SK-N-DZ (cell line): ENCODE measurements at places on chromosomes 5 and 9.

- DNase-seq = no peak
Observed at GRCh38 chr5:180323941-180324600, 29.1 kb downstream of the GFPT2 start.

DNA sequence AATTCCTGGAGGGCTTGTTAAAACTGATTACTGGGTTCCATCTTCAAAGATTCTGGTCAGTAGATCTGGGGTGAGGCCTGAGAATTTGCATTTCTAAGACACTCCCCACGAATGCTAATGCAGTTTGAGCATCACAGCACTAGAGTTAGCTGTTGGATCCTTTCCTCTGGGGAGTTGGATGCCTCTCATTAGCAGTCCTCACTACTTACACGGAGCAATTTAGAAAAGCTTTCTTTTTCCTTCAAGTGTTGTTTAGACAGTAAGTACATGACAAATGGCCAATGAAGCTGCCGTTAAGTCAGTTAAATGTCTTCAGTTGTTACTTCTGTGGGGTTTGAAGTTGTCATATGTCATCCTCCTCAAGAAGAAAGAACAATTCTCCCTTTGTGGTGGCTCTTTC lies 74.9 kb upstream of the HMHB1 start:
- DNase-seq = no peak

GRCh38 chr5:178940569-178941360 lies at the start of gene ZNF454:
ZNF454 (plus strand) TSS chr5:178941198; CDS start chr5:178942792, 1,594 bp downstream.
- DNase-seq = peak; percentile 95

GRCh38 chr5:38582293-38582974 lies 26.0 kb upstream of the LIFR start:
- no peak for DNase-seq

- DNase-seq = no peak
Observed at GRCh38 chr5:107208867-107209266, 461.9 kb downstream of the EFNA5 start.

DNA sequence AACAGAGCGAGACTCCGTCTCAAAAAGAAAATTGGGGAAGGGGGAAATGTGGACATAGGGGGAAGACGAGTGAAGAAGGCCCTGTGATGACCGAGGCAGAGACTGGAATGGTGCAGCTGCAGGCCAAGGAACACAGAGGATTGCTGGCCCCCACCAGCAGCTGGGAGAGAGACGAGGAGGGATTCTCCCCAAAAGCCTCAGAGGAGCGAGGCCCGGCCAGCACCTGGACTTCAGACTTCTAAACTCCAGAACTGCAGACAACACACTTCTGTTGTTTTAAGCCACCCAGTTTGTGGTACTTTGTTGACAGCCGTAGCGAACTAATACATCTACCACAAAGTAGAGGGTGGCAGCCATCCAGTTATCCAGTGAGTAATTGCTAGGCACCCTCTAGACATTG lies 124.6 kb downstream of the ATPSCKMT start:
- DNase-seq = no peak

DNA sequence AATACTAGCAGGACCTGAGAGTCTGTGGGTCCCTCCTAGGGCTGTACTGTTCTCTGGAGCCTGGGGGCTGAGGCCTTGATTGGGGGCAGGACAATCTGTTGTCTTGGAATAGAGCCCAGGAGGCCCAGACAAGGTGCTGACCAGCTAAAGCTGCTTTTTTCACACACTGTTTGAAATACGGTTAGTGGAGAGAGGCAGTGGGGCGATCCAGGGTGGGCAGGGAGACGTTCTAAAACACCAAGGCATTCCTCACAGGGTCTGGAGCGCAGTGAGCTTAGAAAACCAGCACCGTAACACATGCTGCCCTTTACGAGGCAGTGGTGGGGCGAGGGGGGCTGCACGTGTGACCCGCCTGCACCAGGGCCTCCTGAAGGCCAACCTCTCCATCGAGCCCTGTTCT lies 55.1 kb downstream of the EHMT1 start:
- DNase-seq = no peak

- DNase-seq = no peak
Observed at GRCh38 chr5:111261610-111262009, 37.4 kb downstream of the CAMK4 start.

GRCh38 chr5:146669656-146670055 lies 153.7 kb upstream of the GPR151 start:
- DNase-seq = no peak

GRCh38 chr9:29691758-29692407 lies 2118.6 kb upstream of the C9orf72 start:
- peak; percentile 53 for DNase-seq

- peak; percentile 78 for DNase-seq
Observed at GRCh38 chr5:180868960-180869359, 7.9 kb upstream of the ZFP62 start.

DNA sequence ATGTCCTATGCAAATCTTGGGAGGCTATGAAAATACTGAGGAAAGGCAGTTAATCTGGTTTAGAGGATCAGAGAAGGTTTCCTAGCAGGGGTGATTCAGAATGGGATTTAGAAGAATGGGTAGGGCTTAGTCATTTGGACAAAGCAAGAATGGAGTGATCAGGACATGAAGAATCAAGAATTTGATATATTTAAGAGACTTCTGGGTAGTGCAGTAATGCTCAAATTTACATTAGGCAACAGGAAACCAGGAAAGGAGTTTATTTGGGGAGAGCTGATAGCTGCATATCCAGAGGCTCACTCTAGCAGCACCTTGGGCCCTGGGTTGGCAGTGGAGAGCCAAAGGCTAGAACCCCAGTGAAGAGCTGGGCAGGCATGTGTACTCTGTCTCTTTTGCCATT lies 78.9 kb upstream of the PAPPA start:
- no peak for DNase-seq

DNA sequence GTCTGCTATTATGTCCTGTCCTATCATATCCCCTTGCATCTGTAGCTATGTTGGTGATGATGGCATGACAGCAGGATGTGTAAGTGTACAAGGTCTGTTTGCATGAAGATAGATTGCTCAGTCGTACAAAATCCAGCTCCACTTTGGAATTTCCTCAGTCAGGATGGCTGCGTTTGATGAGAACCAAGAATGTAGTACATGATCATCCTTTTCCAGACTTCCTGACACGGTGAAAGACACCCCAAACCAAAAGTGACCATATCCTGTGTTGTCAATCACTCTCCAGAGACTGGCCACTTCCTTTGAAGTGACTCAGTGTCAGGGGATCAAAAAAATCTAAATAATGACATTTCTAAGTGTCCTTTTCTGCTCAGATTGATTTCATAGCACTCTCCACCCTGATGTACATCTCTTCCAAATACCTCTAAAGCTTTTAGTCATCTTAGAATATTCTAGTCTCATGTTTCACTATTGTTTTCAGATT lies 213.4 kb downstream of the PLK2 start:
- no peak for DNase-seq

DNA sequence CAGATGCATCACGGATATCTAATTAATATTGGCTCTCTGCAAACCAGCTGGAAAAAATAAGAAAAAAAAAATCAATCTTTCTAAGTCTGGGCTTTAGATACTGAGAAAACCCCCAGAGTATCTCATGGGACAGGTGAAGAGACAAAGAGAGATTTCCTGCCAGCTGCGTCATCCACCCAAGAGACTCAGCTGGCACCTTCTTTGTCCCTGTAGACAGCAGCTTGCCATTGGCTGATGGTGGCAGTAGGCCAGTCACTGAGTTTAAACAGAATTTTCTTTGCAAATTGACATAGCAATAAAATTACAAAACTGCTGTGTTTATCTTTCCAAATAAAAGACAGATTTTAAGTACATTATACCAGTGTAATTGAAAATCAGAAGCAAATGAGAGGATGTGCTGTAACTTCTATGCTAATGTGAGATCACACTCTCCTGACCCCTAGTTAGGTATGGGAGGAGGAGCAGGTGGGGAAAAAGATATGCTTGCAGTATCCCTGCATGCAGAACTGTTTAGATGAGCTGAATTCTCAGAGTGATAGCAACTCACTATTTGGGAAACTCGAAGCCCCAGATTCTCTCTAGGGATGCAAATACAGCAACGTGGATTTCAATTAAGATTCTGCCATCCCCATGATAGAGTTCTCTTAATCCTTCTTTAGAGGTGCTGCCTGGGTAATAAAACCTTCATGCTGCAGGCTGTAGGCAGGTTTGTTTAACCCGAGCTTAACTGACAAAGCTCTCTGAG lies 72.2 kb downstream of the NMUR2 start:
- DNase-seq = no peak

GRCh38 chr5:160969645-160970044 lies 117.6 kb upstream of the ATP10B start:
- DNase-seq = no peak

GRCh38 chr9:92294297-92294676 lies 790 bp upstream of the IARS1 start:
- peak; percentile 30 for DNase-seq

DNA sequence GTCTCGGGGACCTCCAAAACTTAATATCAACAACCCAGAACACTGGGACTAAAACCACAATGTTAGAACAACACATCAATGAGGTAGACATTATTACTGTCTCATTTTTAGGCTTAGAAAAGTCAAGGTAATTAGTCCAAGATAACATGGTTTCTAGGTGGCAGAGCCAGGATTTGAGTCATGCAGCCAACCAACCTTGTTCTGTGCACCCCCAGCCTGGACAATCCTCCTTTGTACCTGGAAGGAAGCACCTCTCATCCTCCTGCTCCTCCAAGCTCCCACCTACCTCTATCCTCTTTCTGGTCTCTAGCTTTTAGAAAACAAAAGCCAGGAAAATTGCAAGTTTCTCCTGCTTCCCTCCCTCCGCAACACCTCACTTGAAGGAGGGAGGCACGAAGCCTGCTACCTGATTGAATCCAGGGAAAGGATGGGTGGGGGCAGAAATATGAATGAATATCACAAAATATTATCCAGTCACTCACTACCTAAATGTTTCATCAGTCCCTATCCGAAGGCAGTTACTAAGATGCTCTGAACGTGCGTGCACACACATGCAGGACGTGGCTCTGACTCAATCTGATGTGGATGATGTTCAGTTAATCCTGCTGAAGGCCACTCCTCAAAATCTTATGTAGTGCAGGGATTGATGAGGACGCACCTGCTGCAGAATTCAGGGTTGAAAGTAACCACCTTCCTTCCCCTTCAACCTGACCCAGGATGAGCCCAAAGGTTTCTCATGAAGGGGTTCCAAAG lies 26.3 kb upstream of the TTC1 start:
- no peak for DNase-seq

DNA sequence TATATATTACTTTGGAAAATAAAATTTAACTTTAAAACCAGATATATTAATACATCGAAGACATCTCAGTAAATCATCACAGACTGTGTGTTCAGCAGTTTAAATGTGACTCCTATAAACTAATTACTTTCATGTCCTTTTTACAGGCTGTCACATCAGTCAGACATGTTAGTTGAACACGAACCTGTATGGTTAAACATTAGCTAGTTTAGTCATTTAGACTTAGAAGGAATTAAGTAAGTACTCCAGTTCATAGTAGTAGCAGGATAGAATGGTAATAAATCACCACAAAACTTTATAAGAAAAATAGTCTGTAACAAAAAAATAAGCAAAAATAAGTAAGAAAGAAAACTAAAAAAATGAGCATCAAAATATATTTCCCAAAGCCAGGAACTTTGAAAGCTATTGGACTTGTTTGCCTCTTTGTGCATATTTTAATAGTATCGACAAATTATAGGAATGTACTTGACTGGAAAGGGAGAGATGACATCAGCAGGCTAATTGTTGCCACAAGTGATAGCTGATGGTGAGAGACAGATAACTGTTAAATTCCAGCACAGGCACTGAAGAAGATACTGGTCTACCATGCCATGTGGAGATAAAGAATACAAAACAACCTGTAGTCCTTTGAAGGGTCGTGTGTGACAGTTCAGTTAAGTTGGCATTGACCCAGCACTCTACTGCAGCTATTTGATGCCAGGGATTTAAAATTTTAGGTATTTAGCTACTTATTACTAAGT lies 83.9 kb downstream of the RIC1 start:
- DNase-seq = no peak

- DNase-seq = no peak
Observed at GRCh38 chr9:69136779-69137178, 37.3 kb upstream of the TJP2 start.

DNA sequence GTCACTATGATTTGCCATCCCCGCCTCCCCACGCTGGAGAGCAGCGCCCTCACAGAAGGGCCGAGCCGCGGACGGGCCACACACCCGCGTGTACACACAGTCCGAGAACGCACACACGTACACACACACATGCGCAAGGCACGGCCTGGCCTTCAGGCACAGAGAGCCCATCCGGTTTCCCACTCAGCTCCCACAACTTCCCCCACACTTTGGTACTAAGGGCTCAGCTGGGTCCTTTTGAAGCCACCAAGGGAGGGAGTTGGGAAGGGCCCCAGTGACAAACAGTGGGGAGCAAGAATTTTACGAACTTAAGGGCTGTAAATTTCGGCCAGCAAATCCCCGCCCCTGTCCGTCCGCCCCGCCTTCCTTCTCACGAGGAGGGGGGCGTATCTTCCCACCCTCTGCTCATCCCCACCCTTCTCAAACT lies 133.3 kb upstream of the HAND1 start:
- DNase-seq = no peak

GRCh38 chr5:66860199-66860975 lies 264.2 kb downstream of the MAST4 start:
- DNase-seq = no peak

DNA sequence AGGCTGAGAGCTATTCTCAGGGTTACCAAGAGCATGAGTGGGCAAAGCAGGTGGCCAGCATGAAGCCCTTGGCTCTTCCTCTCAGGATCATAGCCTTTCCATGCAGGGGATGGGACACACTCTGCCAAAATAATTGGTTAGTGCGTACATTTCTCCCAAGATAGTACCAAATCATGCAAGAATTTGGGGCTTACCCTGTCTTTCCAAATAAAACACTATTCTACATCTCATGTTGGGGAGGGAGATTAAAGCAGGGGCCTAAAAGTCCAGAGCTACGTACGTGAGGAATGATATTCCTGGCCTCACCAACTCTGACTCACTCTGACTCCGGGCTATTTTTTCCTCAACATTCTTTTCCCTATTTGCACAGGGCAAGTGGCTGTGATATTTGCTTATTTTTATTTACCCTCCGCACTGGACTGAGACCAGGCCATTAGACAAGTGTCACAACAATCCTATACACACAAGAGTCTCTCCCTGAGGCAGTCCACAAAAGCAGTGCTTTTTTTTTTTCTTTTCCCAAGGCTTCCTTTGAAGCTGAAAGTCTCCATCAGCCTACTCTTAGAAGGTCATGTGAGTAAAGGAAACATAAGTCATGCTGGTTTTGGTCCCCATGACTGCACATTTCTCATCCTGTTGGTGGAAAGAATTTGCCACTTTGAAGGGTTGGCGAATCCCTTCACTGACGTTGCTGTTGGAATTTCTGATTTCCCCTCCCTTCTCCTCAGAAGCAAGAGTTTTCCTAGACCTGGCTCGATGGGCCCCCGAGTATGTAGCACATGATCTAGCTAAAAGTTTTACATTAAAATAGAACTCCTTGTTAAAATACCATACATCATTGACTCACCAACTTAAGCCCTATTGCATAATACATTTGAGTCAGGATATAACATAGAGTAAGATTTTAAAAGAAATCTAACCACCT lies 40.0 kb downstream of the TMEM252 start:
- no peak for DNase-seq

DNA sequence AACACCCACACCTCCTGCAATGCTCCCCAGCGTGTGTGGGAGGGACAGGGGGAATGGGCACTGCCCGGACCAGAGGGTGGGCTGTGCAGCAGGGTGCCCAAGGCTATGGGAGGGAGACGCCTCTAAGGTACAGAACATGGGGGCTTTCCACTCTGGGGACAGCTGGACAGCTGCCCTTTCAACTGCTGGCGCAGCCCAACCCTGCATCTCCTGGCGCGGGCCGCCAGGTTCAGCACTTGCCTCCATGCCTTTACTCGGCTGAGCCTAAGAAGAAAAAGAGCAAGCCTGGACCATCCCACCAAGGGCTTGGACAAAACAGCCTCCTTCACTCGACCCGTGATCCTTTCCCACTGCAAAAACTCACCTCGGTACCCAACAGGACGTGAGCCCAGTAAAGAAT lies 15.0 kb downstream of the AK8 start:
- no peak for DNase-seq
